Mesothelial cell of epicardium (in vitro differentiated cells): ENCODE measurements at places on chromosomes 1 and 21.

GRCh38 chr1:156681196-156681960 lies 4.2 kb upstream of the NES start:
- DNase-seq = no peak

DNA sequence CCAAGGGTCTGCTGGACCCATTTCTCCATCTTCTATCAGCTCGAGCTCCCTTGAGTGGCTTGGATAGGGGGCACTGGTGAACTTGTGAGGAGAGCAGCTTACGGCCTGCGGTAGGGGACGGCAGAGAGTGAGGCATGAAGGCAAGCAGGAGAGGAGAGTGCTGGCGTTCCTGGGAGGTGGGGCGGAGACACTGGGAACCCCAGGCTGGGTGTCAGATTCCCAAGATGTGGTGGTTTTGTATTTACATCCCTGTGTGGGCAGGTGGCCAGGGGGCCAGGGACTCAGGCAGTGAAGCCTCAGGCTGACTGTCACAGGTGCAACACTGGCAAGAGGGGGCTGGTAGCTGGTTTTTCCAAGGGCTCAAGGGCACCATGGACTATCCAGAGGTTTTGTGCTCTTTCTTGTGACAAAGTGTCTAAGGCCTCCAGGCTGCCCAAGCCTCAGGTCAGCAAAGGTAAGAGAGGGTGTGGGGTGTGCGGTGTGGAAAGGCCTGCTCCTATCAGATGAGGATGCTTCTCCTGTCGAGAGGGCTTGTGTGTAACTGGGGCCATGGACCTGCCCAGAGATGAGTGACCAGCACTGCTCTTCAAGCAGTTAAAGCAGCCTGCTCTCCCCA lies 45.1 kb upstream of the ROR1 start:
- DNase-seq = no peak

GRCh38 chr1:211610779-211611556 lies 32.0 kb upstream of the SLC30A1 start:
- no peak for DNase-seq

DNA sequence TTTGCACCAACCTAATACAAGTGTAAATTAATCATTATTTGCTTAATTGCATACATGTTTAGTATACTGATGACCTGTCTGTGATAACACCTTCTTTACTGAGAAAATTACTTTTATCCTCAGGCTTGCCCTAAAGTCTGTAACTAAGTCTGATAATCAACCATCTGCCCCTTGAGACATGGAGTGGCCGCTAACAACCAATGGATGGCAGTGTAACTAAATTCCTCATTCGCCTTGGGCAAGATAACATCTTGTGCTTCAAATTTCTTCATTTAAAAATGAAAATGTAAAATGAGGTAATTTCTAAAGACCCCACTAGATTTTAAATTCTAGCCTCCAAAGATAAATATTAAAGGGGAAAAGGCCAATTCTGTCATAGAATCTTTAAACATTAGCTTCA lies 85.1 kb downstream of the ENAH start:
- no peak for DNase-seq

DNA sequence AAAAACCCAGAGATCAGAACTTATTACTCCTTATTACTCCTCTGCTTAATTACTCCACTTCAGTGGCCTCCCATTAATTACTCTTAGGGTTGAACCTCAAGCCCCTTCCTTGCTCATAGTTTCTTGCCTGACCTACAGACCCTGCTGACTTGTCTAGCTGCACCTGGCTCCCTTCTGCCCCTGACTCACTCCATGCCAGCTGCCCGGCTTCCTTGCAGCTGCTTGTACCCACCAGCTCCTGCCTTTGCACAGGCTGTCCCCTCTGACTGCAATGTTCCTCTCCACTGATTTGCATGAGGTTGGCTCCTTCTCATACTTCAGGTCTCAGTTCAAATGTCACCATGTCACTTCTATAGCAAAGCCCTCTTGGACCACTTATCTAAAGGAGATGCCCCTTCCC lies 1.9 kb upstream of the PTPRU start:
- no peak for DNase-seq
